T-helper 2 cell (primary cell): ENCODE measurements at places on chromosomes 7 and 10.

- DNase-seq: no peak
Measured at GRCh38 chr7:11082552-11083213, 109.0 kb downstream of the PHF14 start.

DNA sequence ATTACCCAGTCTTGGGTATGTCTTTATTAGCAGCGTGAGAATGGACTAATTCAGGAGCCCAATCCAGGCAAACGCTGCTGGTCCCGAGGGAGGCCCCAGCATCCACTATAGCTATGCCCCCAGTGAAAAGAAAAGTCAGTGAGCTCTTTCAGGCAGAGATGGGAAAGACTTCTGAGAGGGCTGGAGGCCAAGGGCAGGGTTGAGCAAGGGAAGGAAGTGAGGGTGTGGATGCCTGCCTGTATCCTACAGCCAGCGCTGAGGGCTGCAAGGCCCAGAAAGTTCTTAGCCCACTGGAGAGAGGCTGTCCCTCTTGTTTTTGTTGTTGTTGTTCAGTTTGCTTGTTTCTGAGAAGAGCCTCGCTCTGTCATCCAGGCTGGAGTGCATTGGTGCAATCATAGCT, 261.6 kb downstream of the ZEB1 start:
- DNase-seq: no peak

DNA sequence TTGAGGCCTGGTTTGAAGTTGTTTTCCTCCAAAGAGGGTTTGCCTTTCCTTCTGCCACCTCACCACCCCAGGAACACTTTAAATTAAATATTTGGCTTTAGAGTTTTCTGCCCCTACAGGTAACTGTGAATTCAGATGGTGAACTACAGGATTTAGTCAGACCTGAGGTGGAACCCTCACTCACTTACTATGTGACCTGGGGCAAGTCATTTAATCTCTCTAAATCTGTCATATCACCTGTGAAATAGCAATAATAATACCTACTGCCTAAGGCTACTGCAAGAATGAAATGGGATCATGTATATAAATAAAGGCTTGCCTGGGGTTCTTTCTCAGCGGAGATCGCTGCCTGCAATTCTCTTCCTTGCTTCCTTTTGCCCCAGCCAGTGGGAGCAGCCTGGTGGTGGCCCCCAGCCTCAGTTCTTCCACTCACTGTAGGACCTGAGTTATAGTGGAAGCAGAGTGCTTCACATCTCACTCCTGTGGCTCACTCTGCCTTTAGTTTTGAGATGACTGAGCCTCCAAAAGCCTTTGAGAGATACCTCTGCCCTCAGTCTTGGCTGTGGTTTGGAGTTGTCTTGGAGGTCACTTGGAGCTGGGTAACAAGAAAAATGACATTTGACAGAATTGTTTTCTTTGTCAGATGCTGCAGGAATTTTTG, 6.1 kb upstream of the ANKRD2 start:
- no peak for DNase-seq

- DNase-seq: no peak
Measured at GRCh38 chr7:124152859-124153692, 120.2 kb upstream of the TMEM229A start.

DNA sequence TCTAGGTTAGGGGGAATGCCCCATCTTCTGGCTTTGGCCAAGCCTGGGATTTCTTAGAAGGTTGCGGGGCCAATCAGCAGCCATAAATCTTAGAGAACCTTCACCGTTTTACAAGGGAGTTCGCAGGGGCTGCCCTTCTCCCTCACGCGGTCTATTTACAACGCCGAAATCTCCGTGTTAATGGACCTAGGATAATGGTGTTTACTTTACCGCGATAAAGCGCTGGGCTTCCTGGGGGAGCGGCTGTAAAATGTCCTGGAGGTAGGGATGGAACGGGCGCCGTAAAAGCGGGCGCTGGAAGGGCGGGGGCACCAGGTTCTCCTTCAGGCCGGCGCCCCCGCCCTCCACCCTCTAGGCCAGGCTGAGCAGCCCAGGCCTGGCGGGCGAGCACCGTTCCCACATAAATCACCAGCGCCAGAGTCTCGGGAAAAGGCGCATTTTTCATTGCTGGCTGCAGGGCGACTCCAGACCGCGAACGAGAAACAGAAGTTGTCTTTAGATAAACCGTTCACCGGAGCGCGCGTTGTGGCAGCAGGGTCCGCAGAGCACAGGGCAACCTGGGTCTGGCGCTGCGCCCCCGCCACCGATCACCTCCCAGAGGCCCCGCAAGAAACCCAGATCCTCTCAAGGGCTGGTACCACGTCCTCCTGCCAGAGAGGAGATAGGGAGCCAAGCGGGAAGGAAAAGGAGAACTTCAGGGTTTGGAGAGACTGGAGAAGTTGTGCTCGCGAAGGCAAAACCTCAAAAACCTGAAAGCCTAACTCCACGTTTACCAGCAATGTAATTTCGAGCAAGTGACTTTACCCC, 12.5 kb upstream of the NKX2-3 start:
- no peak for DNase-seq

GRCh38 chr7:105996860-105997737, 34.0 kb downstream of the CDHR3 start:
- no peak for DNase-seq

GRCh38 chr10:97003151-97003803, 171.2 kb downstream of the LCOR start:
- no peak for DNase-seq

- DNase-seq: no peak
Measured at GRCh38 chr7:7808156-7808555, 89.7 kb upstream of the RPA3 start.

GRCh38 chr10:72772031-72772430, 80.1 kb downstream of the MCU start:
- DNase-seq: no peak

- no peak for DNase-seq
Measured at GRCh38 chr10:32298075-32298812, 48.7 kb downstream of the EPC1 start.

DNA sequence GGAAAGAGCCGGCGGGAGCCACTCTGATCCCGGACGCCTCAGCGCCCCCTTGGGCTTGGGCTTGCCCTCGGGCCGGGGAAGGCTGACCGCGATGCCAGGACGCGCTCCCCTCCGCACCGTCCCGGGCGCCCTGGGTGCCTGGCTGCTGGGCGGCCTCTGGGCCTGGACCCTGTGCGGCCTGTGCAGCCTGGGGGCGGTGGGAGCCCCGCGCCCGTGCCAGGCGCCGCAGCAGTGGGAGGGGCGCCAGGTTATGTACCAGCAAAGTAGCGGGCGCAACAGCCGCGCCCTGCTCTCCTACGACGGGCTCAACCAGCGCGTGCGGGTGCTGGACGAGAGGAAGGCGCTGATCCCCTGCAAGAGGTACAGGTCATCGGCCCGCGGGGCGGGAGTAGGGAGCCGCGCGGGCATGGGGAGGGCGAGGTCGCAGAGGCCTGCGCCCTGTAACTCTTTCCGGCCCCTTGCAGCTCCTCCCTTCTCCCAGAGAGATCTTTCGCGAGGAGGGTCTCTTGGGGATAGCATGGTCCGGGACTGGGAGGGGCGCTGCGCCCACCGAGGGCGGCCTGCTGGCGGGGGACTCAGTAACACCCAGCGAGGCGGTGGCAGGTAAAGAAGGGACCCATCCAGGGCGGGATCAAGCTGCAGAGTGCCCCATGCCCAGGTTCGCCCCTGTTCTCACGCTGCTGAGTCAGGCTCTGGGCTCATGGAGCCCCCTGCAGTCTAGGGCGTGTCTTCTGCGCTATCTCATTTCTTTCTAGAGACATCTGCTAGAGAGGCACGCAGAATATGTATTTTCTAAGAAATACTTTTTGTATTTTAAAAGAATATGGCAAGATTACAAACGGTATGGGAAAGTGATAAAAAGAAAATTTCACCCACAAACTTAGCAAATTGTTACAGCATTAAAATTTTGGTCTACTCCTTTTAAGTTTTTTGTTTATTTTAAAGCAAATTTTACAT, 687 bp downstream of the EPDR1 start:
- DNase-seq: no peak

DNA sequence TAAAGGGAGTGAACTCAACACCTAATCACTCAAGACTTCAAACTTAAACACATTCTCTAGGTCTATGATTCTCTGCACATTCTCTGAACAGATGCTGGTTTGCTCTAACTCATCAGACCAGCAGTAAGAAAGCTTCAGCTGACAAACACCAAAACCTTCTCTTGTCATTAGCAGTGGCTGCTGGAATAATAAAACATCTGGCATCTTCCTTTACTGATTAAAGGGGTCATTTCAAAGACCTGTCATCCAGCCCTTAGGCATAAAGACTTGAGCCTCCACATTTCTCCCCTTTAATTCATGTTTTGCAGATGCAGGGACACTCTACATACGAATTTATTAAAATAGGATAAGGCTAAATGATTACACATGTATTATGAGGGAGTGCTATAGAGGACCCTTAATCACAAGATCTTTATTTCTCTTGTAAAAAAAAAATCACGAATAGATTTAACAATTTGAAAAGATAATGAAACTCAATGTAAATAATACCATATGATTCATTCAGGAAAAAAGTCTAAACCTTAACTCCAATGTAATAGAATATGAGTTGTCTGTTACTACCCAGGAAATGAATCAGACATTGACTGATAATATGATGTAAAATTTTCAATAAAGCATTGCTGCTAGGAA, 152.4 kb upstream of the GNAI1 start:
- DNase-seq: no peak

DNA sequence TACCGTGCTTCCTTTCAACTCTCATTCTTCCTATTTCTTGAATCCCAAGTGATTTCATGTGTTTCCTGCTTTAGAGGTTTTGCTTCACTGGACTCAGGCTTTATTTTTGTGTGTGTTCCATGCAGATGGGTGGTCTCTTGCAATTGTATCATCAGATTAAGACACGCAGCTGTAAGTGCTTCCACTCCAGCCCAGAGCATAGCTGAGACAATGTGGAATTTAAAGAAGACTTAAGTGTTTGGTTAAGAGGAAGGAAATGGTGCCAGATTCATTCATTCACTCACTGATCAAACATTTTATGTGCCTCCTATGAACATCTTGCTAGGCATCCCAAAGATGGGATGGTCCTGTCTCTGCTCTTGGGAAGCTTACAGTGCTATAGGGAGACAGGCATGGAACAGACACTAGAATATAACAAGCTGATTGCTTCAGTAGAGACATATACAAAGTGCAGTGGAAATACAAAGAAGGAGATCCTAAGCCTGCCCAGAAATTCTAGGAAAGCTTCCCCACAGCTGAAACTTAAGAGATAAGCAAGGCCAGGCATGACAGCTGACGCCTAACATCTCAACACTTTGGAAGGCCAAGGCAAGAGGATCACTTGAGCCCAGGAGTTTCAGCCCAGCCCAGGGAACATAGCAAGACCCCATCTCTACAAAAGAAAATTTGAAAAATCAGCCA, 46.1 kb upstream of the LRRC17 start:
- DNase-seq: no peak
